ENCODE measurements at places on chromosomes 4 and X.

GRCh38 chr4:73860181-73860580, 7.1 kb downstream of the PF4V1 start:
- DNase-seq: no peak

GRCh38 chr4:2574863-2575262, 38.4 kb downstream of the FAM193A start:
- no peak for DNase-seq

DNA sequence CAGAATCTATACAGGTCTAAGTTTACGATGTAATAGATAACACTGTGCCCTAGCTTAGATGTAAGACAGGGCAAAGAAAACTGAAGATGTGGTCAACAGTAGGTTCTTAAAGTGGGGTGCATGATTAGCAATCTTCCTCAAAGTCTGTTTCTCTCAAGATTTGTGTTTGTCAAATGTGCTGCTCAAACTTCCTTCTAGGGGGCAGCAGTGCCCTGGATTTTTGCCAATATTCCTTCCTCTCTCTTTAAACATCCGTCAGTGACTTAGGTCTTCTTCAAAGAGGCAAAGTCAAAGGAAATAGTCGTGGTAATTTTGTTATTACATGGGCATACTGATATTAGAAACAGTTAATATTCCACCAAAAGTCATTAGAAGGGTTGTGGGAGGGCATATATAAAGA, 4.2 kb upstream of the PDHA2 start:
- DNase-seq: no peak

DNA sequence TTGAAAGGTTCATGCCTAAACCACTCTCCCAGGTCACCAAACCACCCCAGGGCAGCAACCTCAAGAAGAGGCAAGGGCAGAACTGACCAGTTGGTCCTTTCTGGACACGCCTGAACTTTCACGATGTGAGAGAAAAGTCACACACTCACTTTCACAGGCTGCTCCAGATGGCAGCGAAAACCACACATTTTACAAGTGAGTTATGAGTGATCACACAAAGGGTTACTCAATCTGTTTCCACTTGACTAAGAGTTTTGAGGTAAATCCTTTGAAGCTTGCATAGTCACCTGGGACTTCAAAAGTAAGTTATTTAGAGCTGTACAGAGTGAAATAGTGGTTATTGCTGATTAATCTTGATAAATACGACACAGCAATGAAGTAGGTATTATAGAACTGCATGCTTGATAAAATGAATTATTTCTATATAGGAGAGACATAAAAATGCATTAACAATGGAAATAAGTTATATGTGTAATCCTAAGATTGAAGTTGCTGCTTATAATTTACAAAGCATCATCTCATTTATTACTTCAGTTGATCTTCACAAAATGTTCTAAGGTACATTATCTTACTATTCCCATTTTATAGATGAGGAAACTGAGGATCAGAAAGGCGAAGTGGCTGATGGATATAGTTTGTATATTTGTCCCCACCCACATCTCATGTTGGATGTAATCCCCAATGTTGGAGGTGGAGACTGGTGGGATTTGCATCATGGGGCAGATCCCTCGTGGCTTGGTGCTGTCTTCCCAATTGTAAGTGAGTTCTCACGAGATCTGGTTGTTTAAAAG, 103.0 kb upstream of the KLF3 start:
- DNase-seq: no peak

- no peak for DNase-seq
These were observed 10.7 kb downstream of the LIAS start for GRCh38 chr4:39469429-39470077.

DNA sequence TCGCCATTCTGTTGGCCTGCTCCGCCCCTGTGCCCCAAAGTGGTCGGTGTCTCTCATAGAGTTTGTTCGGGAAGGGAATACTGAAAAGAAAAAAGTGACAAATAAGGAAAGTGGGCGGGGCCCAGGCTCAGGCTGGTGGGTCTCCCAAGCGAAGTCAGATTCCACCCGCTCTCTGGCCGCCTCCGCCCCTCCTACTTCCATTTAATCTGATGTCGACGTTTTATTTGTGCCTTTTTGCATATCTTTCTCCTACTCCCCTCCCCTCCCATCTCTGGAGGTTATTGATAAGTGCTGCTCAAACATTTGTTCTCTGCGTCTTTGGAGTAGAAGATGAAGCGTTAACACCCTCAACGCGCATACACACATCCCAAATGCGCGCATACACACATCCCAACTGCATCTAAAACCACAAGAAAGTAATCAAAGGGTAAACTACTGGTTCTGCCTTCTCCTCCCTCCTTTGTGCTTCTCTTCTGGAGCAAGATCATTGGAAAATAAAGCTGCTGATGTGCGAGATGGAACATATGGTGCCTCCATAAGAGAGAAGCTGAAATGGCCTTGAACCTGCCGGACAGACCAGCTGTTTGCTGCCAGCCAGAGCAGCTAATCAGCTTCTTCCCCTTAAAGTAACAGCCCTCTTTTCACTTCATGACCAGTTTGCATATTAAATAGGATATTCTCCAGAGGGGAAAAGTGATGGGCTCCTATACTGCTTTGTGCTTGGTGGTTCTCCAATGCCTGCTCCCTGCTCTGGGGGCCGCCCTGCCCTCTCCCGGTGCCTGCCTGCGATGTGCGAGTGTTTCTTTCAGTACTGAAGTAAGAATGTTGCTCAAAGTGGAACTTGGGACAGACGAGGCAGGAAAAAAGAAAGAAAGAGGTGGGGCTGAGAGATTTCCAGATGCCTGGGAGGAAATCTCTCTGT, 3.1 kb downstream of the MAMLD1 start:
- no peak for DNase-seq

DNA sequence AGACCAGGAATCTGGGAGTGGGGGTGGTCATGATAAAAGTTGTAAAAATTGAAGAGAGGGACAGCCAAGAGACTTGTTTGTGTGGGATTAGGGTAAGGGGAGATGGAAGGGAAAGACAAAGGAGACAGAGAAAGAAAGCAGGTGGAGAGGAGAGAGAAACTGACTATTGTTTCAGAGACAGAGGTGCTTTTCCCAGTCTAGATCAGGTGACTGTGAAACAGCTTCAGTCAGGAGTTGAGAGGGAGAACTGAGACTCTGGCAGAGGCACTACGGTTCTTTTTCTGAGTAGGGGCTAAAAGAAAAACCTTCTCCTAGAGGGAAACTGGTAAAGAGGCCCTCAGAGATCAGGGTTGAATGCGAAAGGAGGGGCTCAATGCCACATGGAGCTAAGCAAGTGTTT, 106.4 kb downstream of the KDR start:
- DNase-seq: no peak
